ENCODE measurements at places on chromosomes 13 and 19.

- no peak for DNase-seq
Measured at GRCh38 chr19:18057557-18057956, 29.2 kb downstream of the IL12RB1 start.

- no peak for DNase-seq
Measured at GRCh38 chr13:93577105-93577504, 350.5 kb downstream of the GPC6 start.

DNA sequence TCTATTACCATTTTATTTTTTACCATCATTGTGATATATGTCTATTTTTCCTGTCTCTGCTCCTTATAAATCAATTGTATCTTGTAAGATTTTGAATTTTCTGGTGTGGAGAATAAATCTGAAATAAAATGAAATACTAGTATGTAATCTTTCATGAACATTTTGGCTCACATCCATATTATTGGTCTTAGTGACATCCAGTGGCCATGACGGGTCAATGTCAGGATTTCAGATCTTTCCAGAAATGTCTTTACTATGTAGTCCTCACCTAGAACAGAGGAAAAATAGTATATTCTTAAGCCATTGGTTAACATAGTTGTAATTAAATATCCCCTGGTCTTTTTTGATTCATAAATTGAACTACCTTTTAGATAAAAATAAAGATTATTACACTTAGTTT lies 109.8 kb upstream of the GPC6 start:
- no peak for DNase-seq

DNA sequence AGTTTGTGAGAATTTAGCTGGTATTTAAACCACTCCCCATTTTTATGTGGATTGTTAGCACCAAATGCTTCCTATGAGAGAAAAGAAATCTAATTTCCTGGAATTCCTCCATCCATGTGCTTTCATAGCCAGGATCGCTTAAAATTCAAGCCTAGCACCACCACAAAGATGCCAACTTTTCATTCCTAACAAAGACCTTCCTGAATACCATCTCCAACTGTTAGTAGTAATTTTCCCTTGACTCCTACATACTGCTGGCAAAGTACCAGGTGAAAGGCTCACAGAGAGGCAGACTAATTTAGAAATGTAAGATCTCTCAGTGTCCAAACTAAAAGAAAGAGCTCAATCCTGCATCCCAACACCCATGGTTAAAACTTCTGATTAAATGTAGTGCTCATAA lies 386.3 kb downstream of the KCTD12 start:
- DNase-seq = no peak

- no peak for DNase-seq
Measured at GRCh38 chr19:33795370-33796163, 1.1 kb upstream of the KCTD15 start.

GRCh38 chr19:6086068-6086788 lies 24.1 kb downstream of the RFX2 start:
- DNase-seq = no peak

DNA sequence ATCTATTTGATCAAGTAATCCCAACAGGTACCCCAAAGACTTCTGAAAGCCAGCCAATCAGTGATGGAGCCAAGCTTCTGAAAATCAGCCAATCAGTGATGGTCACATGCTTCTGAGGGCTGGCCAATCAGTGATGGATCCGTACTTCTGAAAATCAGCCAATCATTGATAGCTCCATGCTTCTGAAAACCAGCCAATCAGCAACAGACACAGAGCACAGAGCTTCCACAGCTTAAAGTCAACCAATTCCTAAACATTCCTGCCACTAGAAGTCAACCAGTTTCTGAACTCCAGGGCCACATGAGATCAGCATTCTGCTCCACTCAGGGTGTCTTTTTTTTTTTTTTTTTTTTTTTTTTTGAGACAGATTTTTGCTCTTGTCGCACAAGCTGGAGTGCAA lies 8.2 kb upstream of the HSD17B14 start:
- no peak for DNase-seq

GRCh38 chr19:30228835-30229524 lies 143.2 kb upstream of the ZNF536 start:
- DNase-seq = no peak
